ENCODE measurements at places on chromosomes 11 and 22.
A peak's percentile ranks its signal among the peaks of the same experiment; 100 is the strongest.

GRCh38 chr11:105827906-105828305 lies 194.1 kb downstream of the MSANTD4 start:
- DNase-seq = no peak

DNA sequence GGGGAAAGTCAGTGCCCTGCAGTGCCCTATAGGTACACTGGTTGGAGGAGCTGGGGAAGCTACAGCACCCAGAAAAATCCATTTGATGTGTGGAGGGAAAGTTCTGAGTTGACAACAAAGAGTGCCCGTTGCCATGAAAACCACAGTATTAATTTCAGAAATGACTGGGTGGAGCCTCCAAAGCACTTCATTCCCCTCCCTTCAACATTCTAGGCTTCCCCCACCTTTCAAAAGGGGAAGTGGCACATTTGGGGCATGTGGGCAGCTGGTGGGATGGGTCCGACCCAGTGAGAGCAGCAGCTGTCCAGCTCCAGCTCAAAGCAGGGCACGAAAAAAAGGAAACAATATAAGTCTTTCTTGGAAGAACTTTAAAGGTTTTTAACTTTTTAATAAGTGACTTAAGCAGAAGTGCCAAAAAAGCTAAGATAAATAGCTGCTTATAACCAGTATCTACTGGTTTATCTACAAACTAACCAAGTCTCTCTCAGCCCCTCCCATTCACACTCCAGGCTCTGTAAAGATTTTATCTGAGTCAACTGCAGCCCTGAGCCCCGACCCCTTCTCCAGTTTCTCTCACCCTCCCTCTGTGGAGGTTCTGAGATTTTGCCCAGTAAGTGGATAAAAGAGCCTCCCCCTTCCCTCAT lies 9.0 kb upstream of the AHNAK start:
- DNase-seq = no peak

- DNase-seq = no peak
These were observed 76.9 kb downstream of the TENM4 start for GRCh38 chr11:79363861-79364378.

DNA sequence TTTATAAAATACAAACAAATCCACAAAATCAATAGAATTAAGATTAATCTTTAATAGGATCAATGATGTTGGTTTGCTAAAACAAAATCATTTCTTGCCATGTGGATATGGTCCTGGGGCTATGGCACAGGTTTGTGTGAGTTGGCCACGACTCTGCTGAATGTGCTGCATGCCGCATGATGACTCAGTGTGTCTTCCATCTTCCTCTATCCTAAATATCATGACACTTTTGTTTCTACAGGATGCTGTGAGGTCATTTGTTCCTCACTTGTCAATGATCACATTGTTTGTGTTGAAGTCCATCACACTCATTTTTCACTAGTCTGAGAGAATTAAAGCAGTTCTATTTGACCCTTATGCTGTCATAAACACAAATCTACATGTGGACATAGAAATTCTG lies 167.2 kb upstream of the ZBED5 start:
- no peak for DNase-seq

DNA sequence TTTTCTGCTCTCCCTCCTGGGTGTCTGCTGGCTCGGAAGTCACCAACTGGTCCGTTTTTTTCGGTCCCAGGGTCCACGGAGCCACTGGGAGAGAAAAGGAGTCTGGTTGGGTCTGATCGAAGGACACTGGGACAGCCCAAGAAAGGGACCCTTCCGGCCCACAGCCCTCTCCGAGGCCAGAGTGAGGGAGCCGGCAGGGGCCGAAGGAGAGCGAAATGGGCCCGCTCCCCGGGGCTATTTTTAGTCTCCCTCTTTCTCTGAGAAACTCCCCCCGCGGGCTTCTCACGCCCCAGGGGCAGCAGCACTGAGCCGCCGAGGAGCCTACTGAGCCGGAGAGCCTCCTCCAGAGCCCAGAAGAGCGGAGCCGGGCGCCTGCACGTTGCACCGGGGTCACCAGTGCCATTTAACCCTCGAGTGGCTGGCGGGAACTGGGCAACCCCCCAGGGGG lies 1.9 kb downstream of the ESAM start:
- DNase-seq = no peak

DNA sequence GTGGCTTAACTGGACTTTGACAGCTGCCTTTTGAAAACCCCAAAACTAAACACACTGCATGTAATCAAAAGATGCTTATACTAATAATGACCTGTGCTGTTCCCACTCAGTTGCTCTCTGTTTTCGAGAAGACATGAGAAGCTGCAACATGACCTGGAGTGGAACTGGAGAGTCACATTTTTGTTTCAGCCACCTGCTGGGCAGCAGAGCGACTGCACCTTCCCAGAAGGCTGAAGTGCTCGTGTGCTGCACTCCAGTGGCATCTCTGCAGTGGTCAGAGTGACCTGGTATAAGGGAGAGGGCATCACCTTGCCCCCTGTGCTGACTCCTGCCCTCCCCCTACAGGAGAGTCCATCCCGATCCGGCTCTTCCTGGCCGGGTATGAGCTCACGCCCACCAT lies 8.6 kb downstream of the THYN1 start:
- DNase-seq = no peak

DNA sequence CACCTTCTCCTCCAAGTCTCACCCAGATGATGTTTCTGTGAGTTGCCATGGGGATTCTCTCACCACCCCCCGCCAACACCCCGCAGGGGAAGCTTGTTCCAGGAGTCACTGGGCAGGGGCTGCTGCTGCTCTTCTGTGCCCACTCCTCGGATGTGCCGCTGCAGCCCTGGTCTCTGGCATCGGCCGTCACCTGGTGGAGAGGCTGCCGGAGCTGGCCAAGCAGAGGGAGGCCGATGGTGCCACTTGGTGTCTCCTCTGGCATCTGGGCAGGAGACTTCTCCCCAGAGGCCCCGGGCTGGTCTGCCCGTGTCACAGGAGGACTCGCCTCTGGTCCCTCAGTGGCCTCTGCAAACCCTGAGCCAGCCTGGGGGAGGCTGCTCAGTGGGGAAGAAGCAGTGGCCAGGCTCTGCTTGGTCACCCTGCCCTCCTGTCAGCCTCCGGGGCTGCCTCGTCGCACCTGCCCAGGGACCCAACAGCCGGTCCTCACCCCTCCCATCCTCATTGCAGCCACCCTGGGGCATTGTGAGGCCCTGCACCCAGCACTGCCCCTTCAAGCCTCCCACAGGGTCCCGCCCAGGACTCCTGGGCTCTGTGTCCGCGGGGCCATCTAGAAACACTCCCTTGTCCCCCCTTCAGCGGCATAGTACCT lies 424 bp upstream of the ADORA2A start:
- no peak for DNase-seq

DNA sequence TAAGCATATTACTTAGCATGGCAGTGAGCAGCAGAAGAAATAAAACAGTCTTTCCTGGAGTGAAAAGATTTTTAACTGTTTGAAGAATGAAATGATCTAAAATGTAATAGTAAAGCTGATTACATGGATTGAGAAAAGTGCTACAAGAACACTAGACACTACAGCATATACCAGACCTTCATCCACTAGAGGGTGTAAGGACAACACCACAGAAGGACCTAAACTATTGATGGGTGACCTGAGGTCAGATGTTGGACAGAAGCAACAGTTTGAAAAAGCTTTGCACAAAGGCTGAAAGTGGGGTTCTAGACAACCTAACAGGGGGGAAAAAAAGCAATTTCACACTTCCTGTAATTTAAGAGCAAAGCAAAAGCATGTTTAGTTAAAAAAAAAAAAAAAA lies 97.7 kb downstream of the RBFOX2 start:
- DNase-seq = no peak

GRCh38 chr11:43632181-43632580 lies 48.4 kb upstream of the HSD17B12 start:
- no peak for DNase-seq

GRCh38 chr22:50303848-50304527 lies 3.5 kb downstream of the PLXNB2 start:
- DNase-seq = no peak

DNA sequence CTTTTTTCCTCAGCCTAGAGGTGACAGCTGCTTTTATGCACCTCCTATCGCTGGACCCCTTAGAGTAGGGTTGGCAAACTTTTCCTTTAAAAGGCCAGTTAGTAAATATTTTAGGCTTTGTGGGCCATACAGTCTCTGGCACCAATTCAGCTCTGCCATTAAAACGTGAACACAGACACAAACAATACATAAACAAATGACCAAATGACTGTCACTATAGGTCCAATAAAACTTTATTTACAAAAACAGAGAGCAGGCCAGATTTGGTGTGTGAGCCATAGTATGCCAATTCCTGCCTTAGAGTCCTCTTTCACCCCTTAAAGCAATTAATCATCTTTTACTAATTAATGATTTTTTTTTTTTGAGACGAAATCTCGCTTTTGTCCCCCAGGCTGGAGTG lies 61.1 kb upstream of the RPS13 start:
- no peak for DNase-seq

GRCh38 chr11:2387266-2387987 lies 10.3 kb downstream of the CD81 start:
- DNase-seq = no peak

DNA sequence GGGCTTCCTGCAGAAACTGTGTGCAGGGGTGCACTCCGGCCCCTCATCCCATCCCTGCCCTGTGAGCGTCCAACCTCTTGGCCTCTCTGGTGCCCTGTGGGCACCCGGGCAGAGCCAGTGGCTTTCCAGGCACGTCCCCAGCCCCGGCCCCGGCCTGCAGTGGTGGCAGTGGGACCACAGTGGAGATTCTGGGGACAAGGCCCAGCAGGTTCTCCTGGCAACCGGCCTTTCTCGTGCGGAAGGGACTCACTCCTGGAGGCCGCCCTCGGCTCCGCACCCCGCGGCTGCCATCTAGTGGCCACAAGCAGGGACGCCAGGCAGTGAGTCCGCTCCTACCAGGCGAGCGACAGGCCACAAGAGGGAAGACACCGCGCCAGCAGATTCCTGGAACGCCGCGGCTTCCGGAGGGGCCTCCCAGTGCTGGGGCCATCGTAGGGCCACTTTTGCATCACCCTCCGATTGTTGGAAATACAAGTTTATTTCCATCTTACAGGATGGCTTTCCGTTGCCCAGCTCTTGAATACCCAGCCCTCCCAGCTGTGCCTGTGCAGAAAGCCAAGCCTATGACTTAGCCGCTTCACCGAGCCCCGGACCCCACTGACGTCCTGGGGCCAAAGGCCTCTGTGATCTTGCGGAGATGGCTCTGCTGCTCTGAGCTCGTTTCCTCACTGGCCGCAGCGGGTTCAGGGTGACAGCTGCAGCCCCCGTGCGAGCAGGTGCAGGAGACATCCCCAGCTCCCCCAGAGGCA lies 357.3 kb downstream of the CTTN start:
- DNase-seq = peak; percentile 35

DNA sequence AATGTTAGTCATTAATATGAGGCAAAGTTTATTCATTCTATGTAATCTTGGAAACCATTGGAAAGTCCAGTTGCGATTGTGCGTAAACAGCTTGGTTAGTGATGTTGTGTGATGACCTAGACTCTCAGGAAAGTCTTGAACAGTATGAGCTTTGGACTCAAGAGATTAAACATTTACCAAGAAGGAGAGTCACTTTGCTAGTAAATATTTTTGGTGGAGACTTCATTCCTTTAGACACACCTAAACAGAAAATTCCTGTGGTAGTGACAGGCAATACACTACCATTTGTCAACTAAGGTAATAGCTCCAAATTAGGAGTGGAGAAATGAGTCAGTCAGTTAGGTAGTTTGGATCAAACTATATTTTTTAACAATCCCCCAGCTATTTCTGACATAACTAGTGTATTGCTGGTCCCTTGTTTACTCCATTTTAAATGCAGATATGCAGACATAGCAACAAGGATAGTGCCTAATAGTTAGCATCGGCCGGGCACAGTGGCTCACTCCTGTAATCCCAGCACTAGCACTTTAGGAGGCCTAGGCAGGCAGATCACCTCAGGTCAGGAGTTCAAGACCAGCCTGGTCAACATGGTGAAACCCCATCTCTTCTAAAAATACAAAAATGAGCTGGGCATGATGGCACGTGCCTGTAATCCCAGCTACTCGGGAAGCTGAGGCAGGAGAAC lies 89.3 kb downstream of the ARHGAP42 start:
- DNase-seq = no peak

- DNase-seq = no peak
These were observed 10.8 kb downstream of the DNAL4 start for GRCh38 chr22:38783095-38783615.

- DNase-seq = no peak
These were observed 77.6 kb downstream of the PACSIN2 start for GRCh38 chr22:42937164-42937843.

- no peak for DNase-seq
These were observed 32.7 kb upstream of the MICAL2 start for GRCh38 chr11:12077535-12078280.

DNA sequence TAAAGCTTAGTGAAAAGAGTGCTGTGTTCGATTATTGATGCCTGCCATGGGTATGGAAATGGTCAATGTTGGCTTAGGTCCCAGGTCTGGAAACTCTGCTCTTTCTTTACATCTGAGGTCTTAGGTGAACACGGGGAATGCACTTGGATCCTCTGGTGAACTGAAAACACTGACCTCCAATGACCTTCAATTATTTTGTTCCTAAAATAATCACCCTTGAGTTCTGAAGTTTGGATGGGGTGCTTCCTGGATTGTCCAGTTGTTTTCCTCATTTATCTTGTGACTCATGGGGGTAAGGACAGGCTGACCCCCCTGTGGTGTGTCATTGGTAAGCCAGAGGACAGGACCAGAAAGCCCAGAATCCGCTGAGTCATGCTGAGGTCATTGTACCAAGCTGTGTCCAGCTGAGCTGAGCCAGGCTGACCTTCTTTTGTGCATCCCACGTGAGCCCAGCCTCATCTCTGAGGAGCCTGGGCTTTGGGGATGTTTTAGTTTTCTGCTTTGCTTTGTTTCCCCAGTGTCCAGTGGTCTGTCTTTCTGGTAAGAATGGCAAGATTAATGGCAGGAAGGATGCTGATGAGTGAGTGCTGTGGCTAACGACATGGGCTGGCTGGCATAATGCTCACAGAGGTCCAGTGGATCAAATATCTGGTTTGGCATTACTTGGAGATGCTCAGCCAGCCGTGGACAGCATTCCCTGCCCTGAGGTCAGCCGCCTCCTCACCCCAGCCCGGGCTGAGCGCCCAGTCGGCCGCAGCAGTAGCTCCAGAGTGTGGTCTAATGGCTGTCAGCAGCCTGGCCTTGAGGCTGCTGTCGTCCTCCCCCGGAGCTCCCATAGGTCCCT lies 35.6 kb downstream of the AMPD3 start:
- DNase-seq = peak; percentile 24

- DNase-seq = no peak
These were observed 85.5 kb downstream of the NOX4 start for GRCh38 chr11:89405629-89406028.

- DNase-seq = no peak
These were observed 12.9 kb downstream of the BIRC3 start for GRCh38 chr11:102330231-102330630.

DNA sequence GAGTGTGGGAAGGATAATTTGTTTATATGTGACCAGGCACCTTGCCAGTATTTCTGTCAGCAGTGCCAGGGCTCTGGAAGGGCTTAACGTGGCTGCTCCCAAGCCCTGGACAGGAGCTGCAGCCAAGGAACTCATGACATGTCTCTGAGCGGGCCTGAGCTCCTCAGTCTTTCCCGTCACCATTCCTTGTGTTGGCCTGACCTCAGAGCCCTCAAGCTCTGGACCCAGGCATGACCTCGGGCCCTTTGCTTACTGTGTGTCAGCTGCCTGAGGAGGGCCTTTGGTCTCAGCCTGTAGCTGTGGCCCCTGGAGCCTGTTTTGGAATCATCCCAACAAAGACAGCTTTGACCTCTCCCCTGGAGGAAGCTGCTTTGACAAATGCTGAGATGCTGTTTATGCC lies 264.1 kb upstream of the PLET1 start:
- no peak for DNase-seq

All from left renal pelvis (tissue), 4 donors.